Nucleus accumbens (tissue), 56 donors: ENCODE measurements at places on chromosomes 6 and 20.

GRCh38 chr6:161140554-161140875 is 133.3 kb downstream of the AGPAT4 start:
- DNase-seq, result no peak

- DNase-seq, result no peak
Measured at GRCh38 chr6:110055387-110055735, 77.2 kb downstream of the GPR6 start.

DNA sequence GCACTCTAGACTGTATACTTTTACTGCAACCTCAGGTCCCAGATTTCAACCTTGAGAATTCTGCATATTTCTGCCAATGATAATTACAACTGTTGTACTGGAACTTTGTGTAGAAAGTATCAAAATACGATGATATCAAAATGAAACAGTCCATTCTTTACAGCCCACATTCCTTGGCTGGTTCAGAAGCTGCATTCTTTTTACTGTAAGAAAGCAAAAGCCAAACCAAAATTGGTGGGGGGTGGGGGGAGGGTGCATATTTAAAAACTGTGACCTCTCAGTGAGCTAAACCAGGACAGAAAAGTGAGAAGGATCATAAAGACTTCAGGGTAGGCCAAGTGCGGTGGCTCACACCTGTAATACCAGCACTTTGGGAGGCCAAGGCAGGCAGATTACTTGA is 41.8 kb upstream of the UBR2 start:
- DNase-seq, result no peak

DNA sequence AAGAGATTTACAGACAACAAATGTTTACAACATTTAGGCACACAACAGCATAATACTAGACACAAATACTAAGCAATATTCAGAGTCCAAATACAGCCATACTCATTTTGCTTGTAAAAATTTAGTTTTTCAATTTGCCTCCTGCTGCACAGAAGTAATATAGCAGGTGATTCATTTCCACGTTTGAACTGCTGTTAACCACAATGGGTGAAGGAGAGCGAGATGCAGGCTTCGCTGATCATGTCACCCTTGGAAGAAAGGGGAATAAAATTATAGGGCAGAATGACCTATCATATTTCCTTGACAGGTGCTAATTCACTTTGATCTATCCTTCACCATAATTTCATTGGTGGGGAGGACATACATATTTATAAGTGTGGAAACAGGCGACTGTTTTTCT is 643.8 kb upstream of the AGPAT4 start:
- no peak for DNase-seq

DNA sequence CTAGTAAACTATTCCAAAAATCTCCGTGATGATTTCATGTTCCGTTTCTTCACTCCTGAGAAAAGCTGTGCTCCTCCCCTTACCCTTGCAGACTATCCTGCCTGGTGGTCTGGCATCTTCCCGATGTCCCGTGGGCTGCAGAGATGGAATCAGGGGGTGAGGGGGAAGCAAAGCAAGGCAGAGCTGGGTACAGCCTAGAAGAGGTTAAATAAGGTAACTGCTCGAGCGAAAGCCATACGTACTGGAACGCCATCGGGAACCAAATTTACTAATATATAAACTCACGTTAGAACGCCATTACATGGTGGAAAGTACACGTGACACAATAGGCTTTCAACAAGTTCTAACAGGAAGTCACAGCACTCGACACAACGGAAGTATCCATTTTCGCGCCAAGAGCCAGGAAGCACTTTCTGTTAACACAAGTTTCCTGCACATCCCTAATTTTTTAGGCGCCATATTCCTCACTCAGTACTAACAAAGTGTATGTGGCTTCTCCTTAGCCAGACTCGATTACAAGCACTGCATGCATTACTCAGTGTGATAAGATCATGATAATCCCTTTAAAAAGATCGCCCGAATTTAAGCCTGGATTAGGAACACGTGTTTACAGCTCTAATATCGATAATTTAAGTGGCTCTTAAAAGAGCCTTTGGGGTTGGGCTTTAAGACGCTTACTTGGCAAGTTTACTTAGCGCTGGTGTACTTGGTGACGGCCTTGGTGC is 101.6 kb upstream of the PRSS16 start:
- DNase-seq, result peak; percentile 26

- DNase-seq, result no peak
Measured at GRCh38 chr6:43702171-43702533, 14.6 kb upstream of the MRPS18A start.

DNA sequence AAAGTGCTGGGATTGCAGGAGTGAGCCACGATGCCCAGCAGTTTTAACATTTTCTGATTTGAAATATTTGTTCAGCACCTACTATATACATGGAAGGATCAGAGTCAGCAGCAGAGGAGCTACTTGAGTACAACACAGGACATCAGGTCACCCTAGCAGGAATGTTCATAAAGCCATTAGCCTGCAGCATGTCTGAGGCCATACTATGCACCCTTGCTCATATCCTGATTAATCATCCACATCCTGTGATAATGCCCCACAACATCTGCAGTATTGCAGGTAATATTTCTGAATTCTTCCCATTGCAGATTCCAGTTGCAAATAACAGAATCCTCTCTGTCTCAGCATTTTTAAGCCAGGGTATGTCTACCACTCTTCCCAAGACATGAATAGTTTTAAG is 171.0 kb upstream of the PRND start:
- DNase-seq, result no peak

DNA sequence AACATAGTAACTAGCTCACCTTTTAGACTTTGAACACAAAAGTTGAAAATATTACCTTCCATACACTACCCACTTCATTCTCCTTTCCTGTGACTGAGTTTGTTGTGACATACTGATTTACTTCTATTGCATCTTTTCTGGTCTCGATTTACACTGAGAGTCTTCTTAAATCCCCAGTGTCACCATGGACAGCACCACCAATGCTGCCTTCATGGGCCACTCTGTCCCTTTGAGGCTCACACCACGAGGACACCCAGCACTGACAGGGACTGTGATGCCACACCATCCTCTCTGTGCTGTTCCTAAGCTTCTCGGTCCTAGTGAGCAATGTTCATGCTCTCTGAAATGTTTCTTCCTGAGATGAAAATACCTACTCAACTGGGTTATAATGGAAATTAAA is 337.1 kb upstream of the IRAK1BP1 start:
- no peak for DNase-seq

DNA sequence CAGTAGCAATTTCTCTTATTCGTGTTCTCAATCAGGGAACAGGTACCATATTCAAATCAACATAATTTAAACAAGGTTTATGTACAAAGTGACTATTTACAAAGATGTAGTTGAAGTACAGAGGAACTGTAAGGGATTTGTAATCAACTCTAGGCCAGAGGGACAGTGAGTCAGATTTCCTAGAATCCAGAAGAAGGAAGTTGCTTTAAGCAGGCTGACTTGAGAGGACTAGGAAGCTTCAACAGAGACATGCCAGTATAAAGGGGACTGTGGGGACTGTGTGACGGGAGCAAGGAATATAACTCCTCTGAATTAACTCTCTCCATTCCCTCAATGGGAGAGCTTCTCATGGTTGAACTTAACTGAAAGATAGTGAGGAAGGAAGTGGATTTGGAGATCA is 427.4 kb upstream of the JAG1 start:
- no peak for DNase-seq

DNA sequence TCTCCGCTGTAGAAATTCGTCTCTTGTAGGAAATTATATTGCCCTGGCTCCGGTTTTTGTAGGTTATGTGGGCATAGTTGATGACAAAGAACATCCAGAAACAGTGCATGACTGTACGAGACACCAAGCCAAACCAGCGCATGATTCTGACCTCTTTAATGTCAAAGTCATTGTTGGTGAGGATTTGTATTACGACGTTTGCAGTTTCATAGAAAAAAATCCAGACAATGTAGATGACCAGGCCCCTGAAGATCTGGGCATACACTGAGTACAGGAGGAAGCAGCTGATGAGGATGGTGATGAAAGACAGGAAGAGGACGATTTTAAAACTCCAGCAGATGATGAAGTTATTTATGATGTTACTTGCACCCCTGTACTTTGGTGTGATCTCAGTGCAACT is 39.1 kb upstream of the TBC1D22B start:
- DNase-seq, result no peak

DNA sequence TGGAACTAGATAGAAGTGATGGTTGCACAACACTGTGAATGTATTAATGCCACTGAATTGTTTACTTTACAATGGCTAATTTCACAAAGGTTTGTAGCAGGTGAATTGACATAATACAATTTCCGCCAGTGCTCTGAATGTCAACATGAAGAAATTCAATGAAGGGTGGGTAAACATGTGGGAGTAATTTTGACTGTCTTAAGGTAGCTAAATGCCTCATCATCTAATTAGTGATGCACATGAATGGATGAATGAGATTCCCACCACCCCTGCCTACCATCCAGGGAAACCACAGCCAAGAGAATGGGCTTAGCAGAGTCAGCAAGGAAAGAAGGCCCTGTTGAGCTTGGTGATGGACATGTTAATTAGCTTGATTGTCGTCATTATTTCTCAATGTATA is 275.3 kb downstream of the ALDH8A1 start:
- no peak for DNase-seq

GRCh38 chr6:11370191-11371018 is 137.9 kb upstream of the NEDD9 start:
- no peak for DNase-seq

DNA sequence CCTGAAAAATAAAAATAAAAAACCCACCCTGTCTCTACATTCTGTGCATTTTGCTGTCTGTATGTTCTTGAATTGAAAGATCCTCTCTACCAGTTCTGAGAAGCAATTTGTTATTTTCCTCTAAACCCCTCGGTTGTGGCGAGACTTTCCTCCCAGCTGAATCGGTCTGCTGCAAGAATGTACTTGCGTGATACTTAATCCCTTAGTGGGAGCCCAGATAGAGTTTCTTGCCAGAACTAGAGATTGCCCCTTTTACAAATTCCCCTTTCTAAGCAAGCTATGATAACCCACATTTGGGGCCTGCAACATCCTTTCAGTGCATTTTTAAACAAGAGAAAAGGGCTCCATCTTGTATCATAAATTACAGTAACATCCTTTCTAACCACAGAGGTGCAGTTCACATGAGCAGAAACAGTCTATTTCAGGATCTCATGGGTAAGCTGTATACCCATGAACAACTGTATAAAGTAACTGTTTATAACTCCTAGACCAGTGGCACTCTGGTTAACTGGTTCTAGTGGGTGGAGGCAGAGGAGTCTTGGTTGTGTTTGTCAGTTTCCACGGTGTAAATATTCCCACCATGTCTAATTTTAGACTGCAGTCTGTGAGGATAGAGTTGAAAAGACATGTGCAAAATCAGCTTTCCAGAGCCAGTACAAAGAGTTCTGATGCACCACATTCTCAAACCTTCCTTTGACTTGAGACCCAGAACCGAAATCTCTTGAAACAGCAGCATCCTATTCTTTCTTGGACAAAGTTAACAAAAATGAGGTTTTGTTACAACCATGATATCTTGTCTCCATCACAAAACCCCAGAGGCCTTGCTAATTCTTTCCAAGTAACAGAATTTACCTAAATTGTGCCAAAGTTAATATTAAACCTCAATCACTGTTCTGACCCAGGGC is 113.1 kb upstream of the ZNF217 start:
- no peak for DNase-seq

DNA sequence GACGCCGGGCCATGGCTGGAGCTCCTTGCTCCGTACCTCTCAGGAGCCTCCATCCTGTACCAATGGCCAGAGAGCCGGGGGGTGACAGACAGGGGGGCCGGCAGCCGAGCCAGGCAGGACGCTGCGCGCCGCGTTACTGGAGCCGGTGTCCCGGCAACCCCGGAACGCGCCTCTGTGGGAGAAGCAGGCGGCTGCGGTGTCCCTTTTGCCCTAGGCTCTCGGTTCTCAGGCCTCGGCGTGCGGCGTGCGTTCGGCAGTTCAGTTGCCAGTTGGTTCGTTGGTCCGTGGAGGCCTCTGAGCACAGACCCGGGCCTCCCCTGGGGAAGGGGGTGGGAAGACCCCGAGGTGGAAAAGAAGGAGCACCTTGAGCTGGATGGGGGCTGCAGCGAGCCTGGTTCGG is at the start of gene SPATS1:
TSS of gene SPATS1 (plus strand) at position 162 of the 400 bp plus-strand sequence. CDS start 446 bp downstream, outside the sequence.
- DNase-seq, result peak; percentile 7

DNA sequence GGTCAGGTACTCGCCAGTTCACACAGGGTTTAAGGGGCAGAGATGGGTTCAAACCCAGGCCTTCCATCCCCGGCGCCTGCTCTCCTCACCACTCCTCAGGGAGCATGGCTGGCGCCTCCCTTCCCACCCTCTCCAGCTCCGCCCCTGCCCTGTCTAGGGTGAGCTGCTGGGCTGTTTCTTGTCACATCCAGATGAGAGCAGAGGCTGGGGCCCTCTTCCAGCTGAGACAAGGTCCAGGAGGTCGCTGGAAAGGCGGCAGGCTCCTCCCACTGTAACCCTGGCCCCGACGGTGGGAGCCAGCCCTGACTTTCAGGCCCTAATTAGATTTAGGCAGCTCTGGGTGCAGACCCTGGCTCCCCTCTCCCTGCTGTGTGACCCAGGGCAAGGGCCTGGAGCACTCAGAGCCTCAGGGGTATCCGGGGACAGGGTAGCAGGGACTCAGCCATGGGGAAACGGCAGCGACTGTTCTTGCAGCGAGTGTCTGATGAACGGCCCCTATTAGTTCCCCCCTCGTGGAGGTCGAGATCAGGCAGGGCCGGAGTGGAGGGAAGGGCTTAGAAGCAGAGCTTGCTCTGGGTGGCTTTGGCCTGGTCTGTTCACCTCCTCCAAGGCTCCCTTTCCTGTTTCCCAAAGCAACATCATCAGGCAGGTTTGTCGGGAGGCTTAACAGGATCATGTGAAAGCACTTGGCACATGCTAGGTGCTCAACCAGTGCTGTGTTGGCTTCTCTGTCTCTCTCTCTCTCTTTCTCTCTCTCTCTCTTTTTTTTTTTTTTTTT is 33.4 kb downstream of the SNAI1 start:
- DNase-seq, result no peak

DNA sequence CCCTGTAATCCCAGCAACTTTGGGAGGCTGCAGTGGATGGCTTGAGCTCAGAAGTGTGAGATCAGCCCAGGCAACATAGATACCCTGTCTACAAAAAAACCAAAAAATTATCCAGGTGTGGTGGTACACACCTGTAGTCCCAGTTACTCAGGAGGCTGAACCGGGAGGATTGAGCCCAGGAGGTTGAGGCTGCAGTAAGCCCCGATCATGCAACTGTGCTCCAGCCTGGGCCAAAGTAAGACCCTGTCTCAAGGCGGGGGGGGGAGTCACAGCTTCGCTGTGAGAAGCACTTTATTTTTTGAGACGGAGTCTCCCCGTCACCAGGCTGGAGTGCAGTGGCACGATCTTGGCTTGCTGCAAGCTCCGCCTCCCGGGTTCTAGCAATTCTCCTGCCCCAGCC is 54.2 kb downstream of the EZR start:
- DNase-seq, result no peak

DNA sequence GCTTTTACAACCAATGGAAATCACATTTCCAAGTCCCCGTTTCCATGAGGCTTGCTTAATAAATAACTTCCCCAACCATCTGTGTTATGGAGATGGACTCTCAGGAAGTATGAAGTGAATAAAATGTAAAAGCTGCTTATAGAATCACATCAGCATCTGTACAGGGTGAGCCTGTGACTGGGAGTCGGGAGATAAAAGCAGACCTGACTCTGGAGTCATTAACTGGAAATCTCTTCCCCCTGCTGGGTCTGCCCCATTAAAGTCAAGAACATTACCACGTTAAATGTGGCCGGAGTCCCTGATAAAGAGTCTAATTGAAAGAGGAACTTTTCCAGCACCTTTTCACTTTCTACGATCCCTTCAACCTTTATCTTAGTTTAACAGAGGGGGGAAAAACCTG is 368.5 kb downstream of the DOK5 start:
- no peak for DNase-seq
